Vagina (tissue), 2 donors: ENCODE measurements at places on chromosomes 13 and 19.

DNA sequence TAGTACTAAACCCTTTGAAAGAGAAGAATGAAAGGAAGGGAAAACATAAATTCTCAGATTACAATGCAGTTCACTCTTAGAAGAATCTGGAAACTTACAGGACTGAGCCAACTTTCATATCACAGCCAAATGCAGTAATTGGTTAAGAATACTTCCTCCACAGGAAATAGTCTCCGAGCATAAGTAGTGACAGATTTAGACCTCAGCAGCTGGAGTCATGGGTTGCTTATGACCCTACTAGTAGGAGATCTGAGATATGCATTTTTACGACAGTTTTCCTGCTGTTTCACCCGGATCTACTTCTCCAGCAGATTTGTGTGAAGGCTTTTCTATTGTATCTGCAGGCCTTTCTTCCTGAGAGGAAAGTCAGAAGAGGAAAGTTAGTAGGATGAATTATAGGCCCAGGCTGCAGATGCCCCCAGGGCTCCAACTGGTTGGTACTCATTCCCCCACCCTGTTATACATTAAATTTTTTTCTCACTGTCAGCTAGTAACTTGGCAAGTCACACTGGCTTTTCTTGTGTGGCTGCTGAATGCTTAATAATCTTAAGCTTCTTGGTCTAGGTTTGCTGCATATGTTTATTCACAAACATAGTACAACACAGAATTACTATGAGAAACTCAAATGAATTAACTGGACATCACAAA lies 1241.5 kb upstream of the MIR17HG start:
- no peak for DNase-seq
- H3K4me3 ChIP-seq = no peak overlapping the region
- H3K4me1 ChIP-seq = no peaks in the 10 kb centered on the region
- no peaks in the 10 kb centered on the region for H3K27me3 ChIP-seq
- no peaks in the 10 kb centered on the region for H3K36me3 ChIP-seq

GRCh38 chr19:48961051-48961649 lies 4.0 kb upstream of the FTL start:
- no peaks in the 10 kb centered on the region for H3K27me3 ChIP-seq
- peaks cover 35% of the 10 kb centered on the region for H3K4me1 ChIP-seq
- H3K27ac ChIP-seq = peak overlapping the region; percentile 96

DNA sequence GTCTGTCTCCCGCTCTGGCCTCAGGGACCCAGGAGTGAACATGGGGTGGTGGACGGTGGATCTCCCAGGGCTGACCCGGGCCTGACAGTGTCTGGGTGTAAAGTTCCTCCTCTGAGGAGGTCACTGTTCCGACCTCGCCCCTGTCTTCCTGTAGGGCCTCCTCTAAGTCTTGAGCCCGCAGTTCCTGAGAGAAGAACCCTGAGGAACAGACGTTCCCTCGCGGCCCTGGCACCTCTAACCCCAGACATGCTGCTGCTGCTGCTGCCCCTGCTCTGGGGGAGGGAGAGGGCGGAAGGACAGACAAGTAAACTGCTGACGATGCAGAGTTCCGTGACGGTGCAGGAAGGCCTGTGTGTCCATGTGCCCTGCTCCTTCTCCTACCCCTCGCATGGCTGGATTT lies at the start of gene SIGLEC9:
Gene SIGLEC9, plus strand, starts transcription at position 178 of the 400 bp plus-strand sequence. Its CDS starts 69 bp downstream, at position 247.
- no peaks in the 10 kb centered on the region for H3K36me3 ChIP-seq
- no peaks in the 10 kb centered on the region for H3K4me1 ChIP-seq
- no peaks in the 10 kb centered on the region for H3K27me3 ChIP-seq
- H3K4me3 ChIP-seq = no peak within 1 kb of the TSS
- DNase-seq = no peak
- H3K27ac ChIP-seq = no peak within 1 kb of the TSS

GRCh38 chr13:28329395-28330158 lies 165.4 kb downstream of the FLT1 start:
- no peaks in the 10 kb centered on the region for H3K36me3 ChIP-seq
- no peak overlapping the region for H3K4me3 ChIP-seq
- H3K27me3 ChIP-seq = no peaks in the 10 kb centered on the region
- no peaks in the 10 kb centered on the region for H3K4me1 ChIP-seq
- no peak overlapping the region for H3K27ac ChIP-seq

GRCh38 chr13:109254274-109254673 lies 532.1 kb downstream of the IRS2 start:
- DNase-seq = no peak
- peaks cover 13% of the 10 kb centered on the region for H3K4me1 ChIP-seq
- H3K36me3 ChIP-seq = no peaks in the 10 kb centered on the region
- no peak overlapping the region for H3K4me3 ChIP-seq
- no peak overlapping the region for H3K27ac ChIP-seq

- DNase-seq = no peak
- no peak overlapping the region for H3K4me3 ChIP-seq
- H3K36me3 ChIP-seq = no peaks in the 10 kb centered on the region
- H3K27ac ChIP-seq = no peak overlapping the region
These were observed 318.7 kb upstream of the NBEA start for GRCh38 chr13:34623331-34623730.

GRCh38 chr13:47798906-47799305 lies 202.2 kb downstream of the SUCLA2 start:
- H3K27me3 ChIP-seq = no peaks in the 10 kb centered on the region
- H3K36me3 ChIP-seq = no peaks in the 10 kb centered on the region
- no peak for DNase-seq
- no peak overlapping the region for H3K4me3 ChIP-seq

DNA sequence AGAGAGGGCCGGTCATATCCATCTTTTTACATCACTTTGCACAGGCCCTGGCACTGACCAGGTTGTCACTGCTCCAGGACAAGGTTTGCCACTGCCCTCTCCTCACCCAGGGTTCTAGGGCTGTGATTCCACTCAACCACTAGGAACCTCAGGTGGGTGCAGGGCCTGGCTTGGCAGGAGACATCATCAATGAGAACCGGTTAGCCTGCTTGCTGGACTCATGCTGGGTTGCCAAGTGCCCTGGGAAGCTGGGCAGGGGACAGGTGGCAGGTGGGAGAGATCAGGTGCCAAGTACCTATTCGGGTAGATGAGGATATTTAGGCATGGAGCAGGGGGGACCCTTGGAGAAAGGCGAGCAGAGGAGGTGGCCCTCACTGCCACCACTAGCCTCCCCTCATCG lies 4.2 kb upstream of the CERS4 start:
- H3K36me3 ChIP-seq = no peaks in the 10 kb centered on the region
- H3K27me3 ChIP-seq = no peaks in the 10 kb centered on the region
- peaks cover 18% of the 10 kb centered on the region for H3K4me1 ChIP-seq
- H3K4me3 ChIP-seq = no peak overlapping the region
- no peak overlapping the region for H3K27ac ChIP-seq

DNA sequence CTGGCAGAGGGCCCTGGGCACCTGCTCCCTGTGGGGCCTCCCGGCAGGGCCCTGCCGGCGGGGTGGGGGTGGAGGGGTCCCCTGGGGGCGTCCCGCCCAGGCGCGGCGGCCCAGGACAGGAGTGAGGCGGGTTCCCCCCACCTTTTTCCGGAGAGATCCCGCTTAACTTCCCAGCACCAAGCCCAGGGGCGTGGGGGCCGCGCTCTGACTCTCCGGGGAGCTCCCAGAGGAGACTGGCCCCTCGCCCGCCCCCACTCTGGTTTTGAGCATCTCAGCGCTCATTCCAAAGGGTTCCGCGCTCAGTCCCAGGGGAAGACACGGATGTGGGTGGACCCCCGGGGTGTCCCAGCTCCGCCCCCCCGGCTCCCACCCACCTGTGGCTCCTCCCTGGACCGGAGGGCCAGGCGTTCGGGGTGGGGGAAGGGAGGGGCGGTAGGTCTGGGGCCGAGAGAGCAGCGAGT lies 476 bp downstream of the C2CD4C start:
- H3K4me1 ChIP-seq = peaks cover 16% of the 10 kb centered on the region
- H3K4me3 ChIP-seq = peak overlapping the region; percentile 40

DNA sequence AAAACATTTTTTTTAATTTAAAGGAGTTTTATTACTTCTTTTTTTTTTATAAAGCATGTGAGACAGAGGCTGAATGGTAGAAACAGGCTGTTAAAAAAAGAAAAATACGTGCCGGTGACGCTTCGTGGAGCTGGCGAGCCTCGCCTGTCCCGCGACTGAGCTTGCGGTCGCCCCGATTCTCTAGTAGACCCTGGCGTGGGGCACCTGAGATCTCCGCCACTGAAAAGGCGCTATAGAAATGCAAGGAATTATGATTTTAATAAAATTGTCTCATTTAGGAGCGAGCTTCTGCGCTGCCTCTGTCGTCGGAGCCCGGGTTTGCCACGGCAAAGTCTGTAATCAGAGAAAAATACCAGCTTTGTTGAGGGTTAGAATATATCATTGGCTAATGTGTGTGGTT lies 18.4 kb downstream of the NFIX start:
- no peaks in the 10 kb centered on the region for H3K27me3 ChIP-seq
- no peaks in the 10 kb centered on the region for H3K36me3 ChIP-seq

DNA sequence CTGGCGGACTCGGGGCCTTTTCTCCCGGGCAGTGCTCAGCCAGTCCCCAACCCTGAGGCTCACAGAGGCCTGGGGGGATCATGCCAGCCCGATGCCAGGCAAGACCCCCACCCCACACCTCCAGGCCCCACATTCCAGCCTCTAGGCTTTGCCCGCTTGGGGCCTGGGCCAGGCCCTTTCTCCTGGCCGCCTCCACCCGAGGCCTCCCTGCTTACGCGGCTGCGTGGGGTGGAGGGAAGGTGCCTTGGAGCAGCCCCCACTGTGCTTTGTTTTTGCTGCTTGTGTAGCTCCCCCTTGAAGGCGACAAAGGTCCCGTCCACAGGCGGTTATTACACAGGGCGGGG lies 38.4 kb downstream of the SMIM24 start:
- H3K4me3 ChIP-seq = no peak overlapping the region
- no peaks in the 10 kb centered on the region for H3K27me3 ChIP-seq
- peak overlapping the region; percentile 66 for H3K27ac ChIP-seq

- peaks cover 52% of the 10 kb centered on the region for H3K4me1 ChIP-seq
- H3K27ac ChIP-seq = no peak overlapping the region
- H3K36me3 ChIP-seq = no peaks in the 10 kb centered on the region
- no peak overlapping the region for H3K4me3 ChIP-seq
These were observed 86.1 kb upstream of the DOCK9 start for GRCh38 chr13:99063952-99064351.

DNA sequence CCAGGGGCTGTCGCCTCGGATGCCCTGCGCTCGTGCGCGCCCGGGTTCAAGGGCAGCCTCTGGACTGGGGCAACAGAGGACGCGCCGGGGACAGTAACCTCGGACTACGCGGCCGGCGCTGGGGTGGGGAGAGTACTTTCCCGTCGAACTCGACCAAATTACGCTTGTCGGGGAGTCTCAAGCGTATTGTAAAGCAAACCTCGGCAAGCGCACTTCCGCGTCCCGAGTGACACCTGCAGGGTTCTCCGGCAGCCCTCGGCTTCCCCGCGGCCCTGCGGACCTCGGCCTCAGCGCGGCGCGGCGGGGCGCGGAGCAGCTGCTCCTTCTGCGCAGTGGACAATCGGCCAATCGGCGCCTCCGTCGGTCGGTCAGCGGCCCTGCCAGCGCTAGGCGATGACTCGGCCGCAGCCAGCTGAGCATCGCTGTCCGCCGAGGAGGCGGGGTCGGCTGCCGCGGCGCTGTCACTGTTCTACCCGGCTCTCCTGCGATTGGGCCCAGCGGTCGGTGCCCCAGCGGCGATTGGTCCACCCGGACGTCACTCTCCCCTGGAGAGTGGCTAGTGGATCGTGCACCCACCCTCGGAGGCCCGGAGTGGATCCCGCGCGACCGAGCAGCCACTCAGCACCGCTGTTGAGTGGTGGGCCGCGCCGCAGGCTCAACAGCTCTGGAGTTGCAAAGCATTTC lies at the start of gene SLC46A3:
Gene SLC46A3, minus strand, starts transcription at position 428 of the 684 bp plus-strand sequence. CDS start 972 bp downstream, outside the sequence.
- no peaks in the 10 kb centered on the region for H3K27me3 ChIP-seq
- peak within 1 kb of the TSS; percentile 66 for H3K27ac ChIP-seq
- DNase-seq = no peak
- H3K36me3 ChIP-seq = no peaks in the 10 kb centered on the region

DNA sequence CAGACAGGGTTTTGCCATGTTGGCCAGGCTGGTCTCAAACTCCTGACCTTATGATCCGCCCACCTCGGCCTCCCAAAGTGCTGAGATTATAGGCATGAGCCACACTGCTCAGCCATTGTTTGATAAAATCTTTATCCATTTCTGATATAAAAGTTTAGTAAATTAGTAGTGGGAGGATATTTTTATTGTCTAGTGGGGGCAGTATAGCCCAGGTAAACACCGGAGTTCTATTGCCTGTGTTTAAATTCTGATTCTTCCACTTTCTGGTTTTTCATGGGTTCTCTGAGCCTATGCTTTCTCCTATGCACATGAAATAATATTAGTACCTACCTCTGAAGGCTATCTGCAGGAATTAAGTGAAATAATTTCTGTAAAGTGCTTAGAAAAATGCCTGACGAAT lies 20.1 kb upstream of the ARHGEF18 start:
- no peak for DNase-seq
- H3K4me3 ChIP-seq = no peak overlapping the region
- no peak overlapping the region for H3K27ac ChIP-seq
- H3K36me3 ChIP-seq = no peaks in the 10 kb centered on the region
- H3K27me3 ChIP-seq = no peaks in the 10 kb centered on the region
- no peaks in the 10 kb centered on the region for H3K4me1 ChIP-seq

- H3K36me3 ChIP-seq = no peaks in the 10 kb centered on the region
- H3K27me3 ChIP-seq = no peaks in the 10 kb centered on the region
- peak overlapping the region; percentile 85 for H3K27ac ChIP-seq
- peak overlapping the region; percentile 67 for H3K4me3 ChIP-seq
These were observed 1.6 kb upstream of the KMT2B start for GRCh38 chr19:35715981-35716800.

DNA sequence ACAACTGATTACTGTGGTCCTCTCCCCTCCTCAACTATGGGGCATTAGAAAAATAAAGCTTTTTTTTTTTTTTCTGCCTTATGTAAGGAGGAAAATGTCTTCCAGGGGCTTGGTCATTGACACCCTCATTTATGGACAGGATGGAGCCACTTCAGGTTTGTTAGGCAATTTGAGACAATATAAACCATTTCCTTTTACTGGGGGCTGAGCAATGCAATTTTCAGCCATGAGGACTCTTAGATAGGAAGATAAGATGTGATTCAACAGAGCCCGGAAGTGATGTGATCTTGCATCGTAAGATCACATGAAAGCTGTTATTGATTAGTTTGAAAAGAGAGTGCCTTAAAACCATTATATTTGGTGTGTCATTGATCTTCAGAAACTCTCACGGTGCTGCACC lies 210.8 kb downstream of the OXGR1 start:
- H3K36me3 ChIP-seq = no peaks in the 10 kb centered on the region
- no peaks in the 10 kb centered on the region for H3K4me1 ChIP-seq
- no peaks in the 10 kb centered on the region for H3K27me3 ChIP-seq
- H3K27ac ChIP-seq = no peak overlapping the region
- no peak for DNase-seq
